ENCODE measurements at places on chromosomes 1 and 21.

DNA sequence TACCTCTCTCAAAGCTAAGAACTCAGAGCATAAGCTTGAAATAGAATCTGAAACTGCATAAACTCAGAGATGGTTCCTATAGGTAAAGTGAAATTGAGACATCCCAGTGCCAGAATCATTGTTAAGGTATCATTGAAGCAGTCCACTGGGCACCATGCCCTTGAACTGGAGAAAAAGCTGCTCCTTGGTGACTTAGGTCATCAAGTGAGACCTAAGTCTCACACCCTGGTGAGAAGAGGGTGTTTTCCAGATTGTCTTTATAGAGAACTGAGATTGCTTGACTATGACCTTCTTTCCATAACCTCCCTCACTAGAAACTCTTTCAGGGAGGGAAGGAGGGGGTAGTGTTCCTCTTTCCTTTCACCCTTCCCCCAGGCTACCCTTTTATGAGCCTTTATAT is 9.4 kb upstream of the ATP6V1G3 start:
- DNase-seq: no peak

GRCh38 chr1:24178407-24178806 is 8.7 kb downstream of the IFNLR1 start:
- no peak for DNase-seq

GRCh38 chr1:37151789-37152188 is 117.5 kb upstream of the GRIK3 start:
- no peak for DNase-seq

- no peak for DNase-seq
These were observed 484.3 kb downstream of the LMO4 start for GRCh38 chr1:87812871-87813577.

- peak; percentile 92 for DNase-seq
These were observed 8.9 kb downstream of the RNU1-2 start for GRCh38 chr1:16904560-16905109.

DNA sequence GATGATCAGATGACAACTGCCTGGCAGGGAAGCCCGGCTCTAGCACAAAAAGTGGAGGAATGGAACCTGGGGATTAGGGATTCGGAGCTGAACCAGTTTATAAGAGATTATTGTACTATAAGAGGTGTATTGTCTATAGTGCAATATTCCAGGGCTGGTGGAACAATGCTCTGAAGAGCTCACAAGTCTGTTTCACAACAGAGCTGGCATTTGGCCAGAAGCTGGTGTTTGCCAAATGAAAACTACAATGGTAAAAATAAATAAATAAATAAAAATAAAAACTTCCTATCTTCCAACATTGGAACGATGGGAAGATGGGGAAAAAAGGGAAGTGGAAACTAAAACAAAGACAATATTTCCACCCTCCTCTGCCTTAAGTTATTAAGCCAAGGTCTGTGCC is 73.5 kb downstream of the CHODL start:
- no peak for DNase-seq

DNA sequence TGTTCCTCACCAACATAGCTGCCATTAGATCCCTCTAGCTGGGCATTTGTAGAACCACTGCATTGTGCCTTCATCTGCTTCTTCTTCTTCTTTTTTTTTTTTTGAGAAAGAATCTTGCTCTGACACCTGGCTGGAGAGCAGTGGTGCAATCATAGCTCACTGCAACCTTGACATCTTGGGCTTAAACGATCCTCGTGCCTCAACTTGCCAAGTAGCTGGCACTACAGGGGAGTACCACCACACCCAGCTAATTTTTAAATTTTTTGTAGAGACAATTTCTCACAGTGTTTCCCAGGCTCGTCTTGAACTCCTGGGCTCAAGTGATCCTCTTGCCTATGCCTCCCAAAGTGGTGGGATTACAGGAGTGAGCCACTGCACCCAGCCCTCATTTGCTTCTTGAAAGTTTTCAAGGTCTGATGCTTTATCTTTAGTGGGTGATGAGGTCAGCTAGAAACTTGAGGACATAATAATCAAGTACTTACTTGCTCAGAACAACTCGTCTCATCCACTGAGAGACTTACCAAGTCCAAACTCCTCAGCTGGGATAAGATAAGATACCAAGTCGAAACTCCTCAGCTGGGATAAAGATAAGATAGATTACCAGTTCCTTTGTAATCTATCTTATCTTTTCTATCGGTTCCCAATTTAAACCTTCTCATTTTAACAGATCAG is 71.5 kb downstream of the MACF1 start:
- no peak for DNase-seq

DNA sequence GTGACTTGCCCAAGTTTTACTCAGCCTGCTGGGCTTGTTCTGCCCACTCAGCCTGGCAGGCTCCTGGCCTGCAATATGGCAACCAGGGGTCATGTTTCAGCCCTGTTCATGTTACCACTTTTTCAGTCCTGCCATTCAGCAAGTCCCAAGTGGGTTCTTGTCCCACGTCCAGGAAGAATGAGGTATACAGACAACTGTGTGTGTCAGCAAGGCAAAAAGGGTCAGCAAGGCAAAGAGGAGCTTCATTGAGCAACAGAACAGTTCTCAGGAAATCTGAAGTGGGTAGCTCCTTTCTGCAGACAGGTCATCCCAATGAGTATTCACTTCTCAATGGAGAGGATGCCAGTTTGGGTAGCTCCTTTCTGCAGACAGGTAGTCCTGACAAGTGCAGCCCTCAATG is 1233.3 kb upstream of the B3GALT2 start:
- no peak for DNase-seq

GRCh38 chr1:178933105-178933561 is 62.3 kb upstream of the ANGPTL1 start:
- DNase-seq: no peak

DNA sequence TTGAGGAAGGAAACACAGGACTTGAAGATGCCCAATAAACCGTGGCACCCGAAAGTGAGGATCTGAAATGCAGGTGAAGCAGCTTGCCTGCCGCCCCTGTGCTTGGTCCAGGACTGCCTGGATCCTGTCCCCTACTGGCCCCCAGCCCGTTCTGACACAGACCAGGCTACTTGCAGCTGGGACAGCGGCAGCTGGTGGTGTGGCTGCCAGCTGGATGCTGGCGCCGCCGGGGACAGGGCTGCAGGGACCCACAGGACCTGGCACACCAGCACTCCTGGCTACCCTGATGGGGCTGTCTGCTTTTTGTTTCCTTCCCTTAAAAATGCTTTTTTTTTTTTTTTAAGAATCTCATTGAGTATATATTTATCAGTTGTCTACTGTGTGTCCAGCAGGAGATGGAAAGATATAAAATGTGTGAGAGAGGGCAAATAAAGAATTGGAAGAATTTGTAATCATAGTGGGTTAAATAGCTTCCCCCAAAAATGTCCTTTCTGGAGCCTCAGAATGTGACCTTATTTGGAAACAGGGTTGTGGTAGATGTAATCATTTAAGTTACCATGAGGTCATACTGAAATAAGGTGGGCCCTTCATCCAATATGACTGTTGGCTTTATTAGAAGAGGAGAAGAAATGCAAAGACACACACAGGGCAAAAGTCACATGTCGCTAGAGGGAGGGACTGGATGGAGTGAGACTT is 165.6 kb downstream of the DSCAM start:
- peak; percentile 19 for DNase-seq

DNA sequence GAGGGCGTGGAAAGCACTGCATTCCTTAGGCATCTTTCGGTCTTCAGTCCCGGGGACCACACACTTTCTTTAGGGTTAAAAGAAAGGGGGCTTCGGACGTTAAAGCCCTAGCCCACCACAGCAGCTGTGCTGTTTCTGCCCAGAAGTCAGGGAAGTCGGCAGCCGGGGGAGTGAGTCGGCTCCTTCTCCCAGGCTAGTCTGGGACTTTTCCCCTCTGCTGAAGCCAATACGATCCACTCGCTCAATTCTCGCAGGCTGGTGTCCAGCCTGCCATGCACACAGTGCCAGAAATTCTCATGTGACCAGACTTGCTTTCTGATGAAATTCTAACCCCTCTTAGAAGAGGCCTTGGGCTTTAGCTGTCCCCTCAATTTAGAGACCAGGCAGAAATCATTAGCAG is 67.7 kb downstream of the BCAR3 start:
- DNase-seq: no peak

GRCh38 chr1:202276081-202276715 is 65.5 kb downstream of the UBE2T start:
- DNase-seq: no peak

DNA sequence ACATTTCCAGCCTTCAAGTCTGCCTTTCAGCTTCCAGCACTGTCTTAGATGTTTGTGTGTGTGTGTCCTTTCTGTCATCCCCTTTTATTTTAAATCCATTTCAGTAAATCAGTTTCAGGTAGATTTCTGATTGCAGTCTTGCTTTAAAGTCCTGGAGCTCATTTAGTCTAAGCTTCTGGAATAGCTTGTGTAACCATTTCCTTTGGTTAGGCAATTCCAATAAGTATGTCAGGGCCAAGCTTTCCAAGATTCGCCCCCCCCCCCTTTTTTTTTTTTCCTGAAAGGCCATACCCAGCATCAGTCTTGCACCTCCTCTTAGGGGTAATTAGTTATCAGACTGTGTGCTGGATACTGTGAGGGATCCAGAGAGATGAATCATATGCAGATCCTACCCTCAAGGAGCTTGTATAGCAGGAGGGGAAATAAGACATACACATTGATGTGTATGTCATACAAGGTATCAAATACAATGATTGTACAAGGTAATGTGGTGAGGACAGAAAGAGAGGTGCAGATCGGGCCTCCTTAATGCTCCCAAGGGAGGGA is 41.3 kb downstream of the NFYC start:
- DNase-seq: no peak

- DNase-seq: no peak
These were observed 25.5 kb upstream of the CCSAP start for GRCh38 chr1:229368347-229368746.

GRCh38 chr1:31939484-31940329 is 1.5 kb upstream of the PTP4A2 start:
- DNase-seq: no peak

DNA sequence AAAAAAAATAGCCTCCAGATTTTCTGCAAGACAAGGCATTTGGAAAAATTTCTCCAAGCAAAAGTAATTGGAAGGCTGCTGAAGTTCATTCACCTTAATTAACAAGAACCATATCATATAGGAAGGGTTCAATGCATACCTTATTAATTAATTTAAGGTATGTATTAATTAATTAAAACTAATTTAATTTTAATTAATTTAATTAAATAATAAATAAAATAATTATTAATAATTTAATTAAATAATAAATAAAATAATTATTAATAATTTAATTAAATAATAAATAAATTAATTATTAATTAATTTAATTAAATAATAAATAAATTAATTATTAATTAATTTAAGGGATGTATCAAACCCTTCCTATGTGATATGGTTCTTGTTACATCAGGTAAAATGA is 7.9 kb downstream of the OR2L13 start:
- no peak for DNase-seq

GRCh38 chr1:29744684-29745490 is 508.6 kb downstream of the PTPRU start:
- no peak for DNase-seq

DNA sequence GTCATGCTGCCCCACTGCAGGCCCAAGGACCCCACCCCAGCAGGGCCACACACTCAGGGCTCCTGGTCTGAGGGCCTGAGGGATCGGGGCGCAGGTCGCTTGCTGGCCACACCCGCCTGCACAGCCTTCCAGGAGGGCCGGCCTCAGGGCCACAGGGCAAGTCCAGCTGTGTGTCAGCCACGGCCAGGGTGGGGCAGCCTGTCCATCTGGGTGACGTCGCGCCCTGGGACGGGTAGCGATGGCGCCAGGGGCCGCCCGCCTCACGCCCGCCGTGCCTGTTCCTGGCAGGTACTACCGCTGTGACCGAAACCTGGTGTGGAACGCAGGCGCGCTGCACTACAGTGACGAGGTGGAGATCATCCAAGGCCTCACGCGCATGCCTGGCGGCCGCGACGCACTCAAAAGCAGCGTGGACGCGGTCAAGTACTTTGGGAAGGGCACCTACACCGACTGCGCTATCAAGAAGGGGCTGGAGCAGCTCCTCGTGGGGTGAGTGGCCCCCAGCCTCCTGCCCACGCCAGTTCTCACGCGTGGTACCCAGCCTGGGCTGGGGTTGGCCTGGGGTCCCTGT is 2.5 kb downstream of the COL6A1 start:
- DNase-seq: no peak

- DNase-seq: no peak
These were observed 17.1 kb downstream of the TTF2 start for GRCh38 chr1:117077267-117077666.

DNA sequence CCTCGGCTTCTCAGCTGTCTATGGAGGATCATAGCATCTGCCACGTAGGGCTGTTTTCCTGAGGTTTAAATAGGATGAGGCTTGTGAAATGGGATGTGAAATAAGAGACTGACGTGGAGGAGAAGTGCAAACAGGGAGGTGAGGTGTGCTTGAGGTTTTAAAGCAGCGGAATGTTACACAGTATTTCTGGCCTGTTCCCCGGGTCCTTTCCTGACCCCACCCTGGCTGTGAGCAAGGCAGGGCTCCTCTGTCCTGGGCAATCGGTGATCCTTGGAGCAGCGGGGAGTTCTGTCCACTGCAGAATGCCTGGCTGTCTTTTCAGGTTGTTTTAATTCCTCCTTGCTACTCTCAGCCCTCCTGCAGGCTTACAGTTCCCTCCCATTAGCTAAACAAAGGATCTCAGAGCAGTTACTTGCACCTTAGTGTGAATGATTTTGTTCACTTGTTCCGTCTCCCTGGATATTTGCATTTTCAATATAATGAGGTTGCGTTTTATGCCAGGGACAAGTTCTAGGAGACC is 38.6 kb downstream of the LHX4 start:
- DNase-seq: no peak

DNA sequence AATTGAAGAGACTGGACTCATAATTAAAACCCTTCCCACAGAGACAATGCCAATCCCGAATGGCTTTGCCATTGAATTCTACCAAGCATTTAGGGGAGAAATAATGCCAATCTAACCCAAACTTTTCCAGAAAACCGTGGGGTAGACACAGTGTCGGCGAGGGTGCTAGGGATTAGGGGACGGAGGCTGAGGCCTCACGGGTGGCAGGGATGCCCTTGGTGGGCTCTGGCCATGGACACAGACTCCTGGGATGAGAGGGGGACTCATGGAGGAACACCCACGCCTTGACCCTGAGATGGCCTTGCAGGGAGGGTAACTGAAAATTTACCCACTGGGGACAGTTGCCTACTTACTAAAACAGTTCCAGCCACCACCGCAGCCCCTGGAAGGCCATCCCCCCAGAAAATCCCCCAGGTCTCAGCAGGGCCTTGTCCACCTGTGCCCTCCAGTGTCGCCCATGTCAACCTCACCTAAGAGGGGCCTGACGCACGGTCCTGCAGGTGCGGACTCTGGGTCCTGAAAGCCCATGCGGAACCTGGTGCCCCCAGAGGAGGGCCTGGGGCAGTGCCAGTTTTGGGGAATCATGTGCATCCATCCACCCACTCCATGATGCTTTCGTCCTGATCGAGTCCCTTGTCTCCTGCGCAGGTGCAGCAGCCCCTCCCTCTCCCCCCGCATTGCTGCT is 1.9 kb downstream of the KRTAP10-5 start:
- no peak for DNase-seq

DNA sequence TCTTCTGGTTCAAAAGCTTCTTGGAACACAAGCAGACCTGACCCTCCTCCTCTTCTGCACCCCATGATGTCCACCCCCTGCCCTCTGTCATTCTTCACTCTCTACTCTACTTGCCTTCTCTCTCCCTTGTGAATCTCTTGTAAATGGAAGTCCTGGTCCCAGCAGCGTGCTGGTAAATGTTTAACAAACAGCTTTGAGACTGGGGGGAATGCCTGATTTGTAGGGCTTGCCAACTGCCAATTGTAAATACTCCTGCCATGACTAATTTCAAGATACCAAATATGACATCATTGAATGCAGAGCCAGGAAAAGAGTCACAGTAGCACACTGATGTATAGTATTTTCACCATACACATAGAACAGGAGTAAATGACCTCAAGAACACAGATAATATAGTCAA is 40.9 kb upstream of the LRRN2 start:
- DNase-seq: peak; percentile 39

- DNase-seq: no peak
These were observed 21.1 kb downstream of the SMAP2 start for GRCh38 chr1:40394491-40395172.

Measured in NCI-H1694 (cell line).